ENCODE measurements at places on chromosomes 3 and 15.

- no peak for DNase-seq
These were observed 109.2 kb downstream of the ASB7 start for GRCh38 chr15:100711516-100712021.

GRCh38 chr3:7682822-7683229 is 818.8 kb upstream of the LMCD1 start:
- peak; percentile 94 for DNase-seq

- DNase-seq = no peak
These were observed 373.1 kb upstream of the WNT5A start for GRCh38 chr3:55860049-55860721.

GRCh38 chr15:78999636-79000035 is 54.8 kb upstream of the CTSH start:
- DNase-seq = no peak
